Activated T-helper 1 cell treated with Interleukin-2 at 50 U/mL for 16 hours (primary cell): ENCODE measurements at places on chromosomes 7 and 10.

- no peak for DNase-seq
These were observed 40.5 kb upstream of the COMTD1 start for GRCh38 chr10:75276069-75276872.

GRCh38 chr7:27520815-27521790 lies 141.6 kb downstream of the HIBADH start:
- DNase-seq = no peak

DNA sequence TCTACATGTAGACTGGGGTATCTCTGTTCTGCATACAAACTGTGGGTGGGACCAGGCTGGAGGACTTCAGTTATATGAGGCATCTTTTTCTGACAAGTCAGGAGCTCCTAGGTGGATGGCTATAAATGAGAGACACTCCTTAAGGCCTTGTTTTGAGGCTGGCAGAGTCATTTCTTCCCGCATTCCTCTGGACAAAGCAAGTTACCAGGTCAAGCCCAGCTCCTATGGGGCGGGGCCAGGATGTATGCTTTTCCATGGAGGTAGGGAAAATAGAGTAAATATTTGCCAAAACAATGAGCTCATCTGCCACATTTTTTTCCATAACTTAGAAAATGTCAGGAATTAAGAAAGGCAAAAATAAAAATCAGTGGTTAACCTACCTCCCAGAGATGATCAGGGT lies 283.4 kb downstream of the GPR37 start:
- DNase-seq = no peak

DNA sequence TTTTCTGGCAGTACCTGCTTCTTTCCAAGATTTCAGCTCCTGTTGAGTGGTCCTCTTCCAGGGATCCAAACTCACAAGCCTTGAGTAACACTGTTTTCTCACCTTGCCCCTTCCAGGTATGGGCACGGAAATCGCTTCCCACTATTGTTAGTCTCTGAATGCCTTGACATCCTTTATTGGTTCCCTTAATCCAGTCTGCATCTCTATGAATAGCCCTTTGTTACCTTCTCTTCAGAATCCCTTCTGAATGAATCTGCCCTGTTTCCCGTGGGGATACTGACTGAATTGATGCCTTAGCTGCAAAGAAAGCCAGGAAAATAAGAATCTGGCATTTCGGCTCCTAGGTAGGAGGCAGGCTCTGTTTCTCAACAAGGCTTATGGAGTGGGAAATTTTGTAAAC lies 467.7 kb downstream of the PLXNA4 start:
- DNase-seq = no peak

GRCh38 chr10:102045292-102045691 lies 10.7 kb downstream of the ARMH3 start:
- DNase-seq = no peak

DNA sequence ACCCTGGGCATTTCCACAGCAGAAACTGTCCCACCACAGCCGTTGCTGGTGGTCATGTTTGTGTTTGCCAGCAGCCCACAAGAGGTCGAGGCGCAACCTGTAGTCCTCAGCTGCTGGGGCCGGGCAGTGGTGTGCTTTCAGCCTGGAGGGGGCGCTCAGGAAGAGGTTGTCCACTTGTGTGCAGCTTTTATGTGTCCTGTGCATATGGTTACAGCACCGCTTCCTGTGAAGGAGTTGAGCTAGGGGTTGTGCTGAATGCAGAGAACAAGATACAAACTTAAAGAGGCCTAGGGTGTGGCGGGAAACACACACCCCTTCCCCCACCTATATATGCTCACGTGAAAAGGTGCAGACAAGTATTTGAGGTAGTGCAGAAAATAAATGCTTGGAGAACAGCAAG lies 29.5 kb upstream of the PFKFB3 start:
- DNase-seq = peak; percentile 36

DNA sequence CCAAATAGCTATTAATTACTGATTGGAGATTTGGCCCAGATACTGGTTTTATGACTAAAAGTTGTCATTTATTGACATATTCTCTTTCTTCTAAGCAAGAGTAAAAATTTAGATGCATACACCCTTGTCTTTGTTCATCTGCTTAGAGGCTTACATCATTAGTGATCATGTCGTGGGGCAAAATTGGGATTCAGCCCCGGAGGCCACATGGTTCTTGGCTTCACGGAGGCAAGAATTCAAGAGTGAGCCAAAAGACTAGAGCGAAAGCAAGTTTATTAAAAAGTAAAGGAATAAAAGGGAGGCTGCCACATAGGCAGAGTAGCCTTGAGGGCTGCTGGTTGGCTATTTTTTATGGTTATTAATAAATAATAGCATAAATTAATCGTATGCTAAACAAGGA lies 41.1 kb downstream of the MINPP1 start:
- DNase-seq = no peak

DNA sequence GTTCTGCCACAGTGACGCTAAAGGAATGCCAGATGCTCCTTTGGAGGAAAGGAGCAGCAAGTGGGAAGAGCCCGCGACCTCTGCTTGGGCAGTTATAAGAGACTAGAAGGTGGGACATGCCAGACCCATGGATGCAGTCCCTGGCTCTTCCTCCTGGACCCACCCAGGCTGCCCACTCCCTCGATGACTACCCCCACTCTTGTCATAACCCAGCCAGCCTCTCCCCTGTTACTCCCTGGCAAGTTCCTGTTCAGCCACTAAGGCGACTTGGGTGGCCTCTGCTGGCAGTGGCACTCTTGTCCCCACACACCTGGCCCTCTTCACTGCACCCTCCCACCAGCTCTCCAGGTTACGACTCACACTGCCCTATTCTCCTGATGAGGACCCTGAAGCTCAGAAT lies 33.5 kb downstream of the COL13A1 start:
- no peak for DNase-seq

GRCh38 chr10:5376450-5376849 lies 11.7 kb downstream of the UCN3 start:
- DNase-seq = no peak

DNA sequence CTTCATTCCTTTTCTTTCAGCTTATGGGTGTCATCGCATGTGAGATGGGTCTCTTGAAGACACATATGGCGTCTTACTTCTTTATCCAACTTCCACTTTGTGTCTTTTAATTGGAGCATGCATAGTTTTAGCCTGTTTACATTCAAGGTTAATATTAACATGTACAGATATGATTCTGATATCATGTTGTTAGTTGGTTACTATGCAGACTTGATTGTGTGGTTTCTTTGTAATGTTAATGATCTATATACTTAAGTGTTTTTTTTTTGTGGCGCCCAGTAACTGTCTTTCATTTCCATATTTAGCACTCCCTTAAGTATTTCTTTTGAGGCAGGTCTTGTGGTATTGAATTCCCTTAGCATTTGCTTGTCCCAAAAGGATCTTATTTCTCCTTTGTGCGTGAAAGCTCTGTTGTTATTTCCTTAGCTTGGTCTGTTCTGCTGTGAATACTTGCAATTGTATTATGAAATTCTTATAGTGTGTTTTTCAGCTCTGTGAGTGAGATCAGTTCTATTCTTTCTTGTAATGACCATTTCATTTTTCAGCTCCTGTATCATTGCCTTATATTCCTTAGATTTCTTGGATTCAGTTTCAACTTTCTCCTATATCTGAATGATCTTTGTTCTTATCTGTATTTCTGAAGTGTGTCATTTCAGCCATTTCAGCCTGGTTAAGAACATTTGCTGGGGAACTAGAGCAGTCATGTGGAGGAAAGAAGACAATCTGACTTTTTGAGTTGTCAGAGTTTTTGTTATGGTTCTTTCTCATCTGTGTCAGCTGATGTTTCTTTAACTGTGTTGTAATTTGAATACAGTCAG lies 88.4 kb downstream of the ABCA13 start:
- DNase-seq = no peak

DNA sequence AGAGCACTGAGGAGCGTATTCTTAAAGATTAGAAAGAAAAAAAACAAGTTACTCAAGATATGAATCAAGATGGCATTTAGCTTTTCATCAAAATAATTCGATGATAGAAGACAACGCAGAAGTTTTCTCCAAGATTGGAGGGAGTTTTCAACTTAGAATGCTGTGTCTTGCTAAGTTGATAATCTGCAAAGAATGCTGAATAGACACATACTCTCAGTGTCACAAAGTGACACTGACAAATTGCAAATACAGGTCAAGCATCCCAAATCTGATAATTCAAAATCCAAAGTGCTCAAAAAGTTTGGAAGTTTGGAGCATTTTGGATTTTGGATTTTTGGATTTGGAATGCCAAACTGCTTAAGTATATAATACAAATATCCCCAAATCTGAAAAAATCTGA lies 243.8 kb downstream of the BBS9 start:
- no peak for DNase-seq

- no peak for DNase-seq
These were observed 57.2 kb upstream of the PITRM1 start for GRCh38 chr10:3229815-3230214.

GRCh38 chr7:129285111-129285510 lies 60.3 kb downstream of the AHCYL2 start:
- no peak for DNase-seq

DNA sequence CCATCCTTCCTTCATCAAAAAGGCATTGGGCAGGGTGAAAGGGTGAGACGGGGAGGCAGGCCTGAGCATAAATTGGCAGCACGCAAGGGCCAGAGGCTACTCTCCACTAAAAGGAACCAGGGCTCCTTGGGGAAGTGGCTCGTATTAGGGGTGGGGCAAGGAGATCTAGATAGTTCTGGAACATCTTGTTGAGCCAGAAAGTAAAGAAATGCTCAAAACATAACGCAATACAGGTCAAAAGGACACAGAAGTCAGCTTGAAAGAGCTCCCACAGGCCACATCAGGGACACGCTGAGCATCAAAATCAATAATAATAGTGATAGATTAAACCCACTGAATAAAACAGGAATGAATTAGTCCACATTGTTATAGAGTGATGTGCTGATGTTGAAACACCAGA lies 203.1 kb downstream of the ELMO1 start:
- DNase-seq = no peak

DNA sequence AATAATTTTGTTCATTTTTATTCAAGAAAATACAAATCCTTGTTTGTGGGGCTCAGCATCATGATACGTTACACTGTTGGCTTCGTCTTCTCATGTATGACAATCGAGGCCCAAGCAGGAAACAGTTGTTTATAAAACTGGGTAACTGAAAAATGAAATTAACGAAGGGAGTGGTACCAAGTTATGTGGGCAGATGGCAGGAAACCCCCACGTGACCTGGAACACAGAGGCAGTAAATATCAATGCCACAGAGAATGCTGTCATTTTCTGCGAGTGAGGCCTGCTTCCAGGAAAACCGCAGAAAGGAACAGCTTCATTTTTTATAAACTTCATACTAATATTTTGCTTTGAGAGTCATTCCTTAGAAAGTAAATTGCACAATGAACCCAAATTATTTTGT lies 201.0 kb upstream of the ADARB2 start:
- DNase-seq = no peak

GRCh38 chr7:148485618-148486017 lies 104.9 kb upstream of the C7orf33 start:
- no peak for DNase-seq

- DNase-seq = no peak
These were observed 95.7 kb downstream of the POU6F2 start for GRCh38 chr7:39073432-39073831.

DNA sequence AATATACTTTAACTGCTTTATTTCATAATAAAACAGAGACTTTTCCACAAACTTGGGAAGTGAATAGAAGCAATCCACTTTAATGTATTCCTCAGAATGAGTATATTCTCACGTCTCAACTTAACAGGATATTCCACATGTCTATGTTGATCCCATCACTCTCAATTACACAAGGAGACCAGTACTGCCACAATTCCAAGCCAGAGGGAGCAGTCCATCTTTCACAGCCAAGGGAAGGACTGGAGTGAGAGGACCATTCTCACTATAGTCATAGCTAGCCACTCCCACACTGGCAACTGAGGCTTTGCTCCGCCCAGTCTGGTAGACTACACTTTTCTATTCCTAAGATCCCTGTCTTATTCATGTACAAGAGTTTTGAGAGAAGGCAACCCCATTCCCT lies 553.9 kb downstream of the CNTNAP2 start:
- DNase-seq = no peak

- no peak for DNase-seq
These were observed 718.3 kb downstream of the GRID1 start for GRCh38 chr10:85648279-85648754.

- DNase-seq = no peak
These were observed 249.5 kb upstream of the SORCS1 start for GRCh38 chr10:107413971-107414370.

- no peak for DNase-seq
These were observed 29.0 kb downstream of the NEUROD6 start for GRCh38 chr7:31311552-31311951.

DNA sequence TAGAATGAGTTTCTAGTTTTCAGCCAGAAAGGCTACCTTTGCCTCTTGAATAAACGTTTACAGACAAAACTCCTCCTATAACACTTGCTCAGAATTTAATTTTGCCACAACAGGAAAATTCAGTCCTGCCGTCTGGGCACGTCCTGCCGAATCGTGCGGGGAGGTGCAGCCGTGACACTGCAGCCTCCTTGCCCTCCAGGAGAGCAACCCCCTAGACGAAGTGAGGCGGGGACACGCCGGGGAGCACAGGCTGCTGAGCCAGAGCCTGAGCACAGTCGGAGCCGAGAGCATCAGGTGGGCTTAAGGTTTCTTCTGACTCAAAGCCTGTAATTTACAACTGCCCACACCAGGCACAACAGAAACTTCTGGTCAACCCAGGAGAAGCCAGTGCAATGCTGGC lies 102.3 kb downstream of the DYNC2I1 start:
- no peak for DNase-seq

DNA sequence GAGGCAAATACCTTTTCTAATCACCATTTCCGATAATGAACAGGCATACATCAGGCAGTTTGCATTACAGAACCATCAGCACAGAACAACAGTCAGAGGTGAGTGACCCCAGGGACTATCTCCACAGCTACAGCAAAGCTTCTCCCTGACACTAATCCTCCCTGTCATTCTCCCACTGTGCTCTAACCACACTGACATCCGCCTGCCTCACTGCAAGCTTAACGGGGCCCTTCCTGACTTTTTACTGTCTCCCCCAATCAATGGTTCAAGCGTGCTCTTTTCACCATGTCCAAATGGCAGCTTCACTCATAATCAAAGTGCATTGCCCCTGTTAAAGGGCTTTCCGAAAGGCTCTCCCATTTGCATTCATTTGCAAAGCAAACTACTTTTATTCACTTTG lies 196.3 kb downstream of the DNAJC1 start:
- DNase-seq = no peak

DNA sequence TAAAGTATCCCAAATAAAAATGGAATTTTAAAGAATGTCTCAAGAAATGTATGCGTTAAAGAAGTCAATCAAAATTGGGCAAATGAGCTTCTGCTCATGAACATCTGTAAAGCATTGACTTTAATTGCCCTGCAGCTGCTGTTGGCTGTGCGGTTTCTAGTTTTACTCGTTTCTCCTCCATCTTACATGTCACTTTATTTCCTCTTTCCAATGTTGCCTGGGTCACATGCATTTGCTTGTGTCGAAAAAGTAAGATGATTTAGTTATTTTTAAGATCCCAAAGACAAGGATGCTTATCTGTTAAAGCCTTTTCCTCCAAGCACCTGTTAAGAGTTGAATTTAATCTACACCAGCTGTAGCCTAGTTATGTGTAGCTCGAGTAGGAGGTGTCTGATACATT lies 310.4 kb downstream of the EXOC4 start:
- no peak for DNase-seq

- no peak for DNase-seq
These were observed 204.3 kb downstream of the SFMBT2 start for GRCh38 chr10:7206412-7207100.

- no peak for DNase-seq
These were observed 14.8 kb upstream of the DNAJC12 start for GRCh38 chr10:67852761-67853160.
